ENCODE measurements at places on chromosomes 5 and 9.

DNA sequence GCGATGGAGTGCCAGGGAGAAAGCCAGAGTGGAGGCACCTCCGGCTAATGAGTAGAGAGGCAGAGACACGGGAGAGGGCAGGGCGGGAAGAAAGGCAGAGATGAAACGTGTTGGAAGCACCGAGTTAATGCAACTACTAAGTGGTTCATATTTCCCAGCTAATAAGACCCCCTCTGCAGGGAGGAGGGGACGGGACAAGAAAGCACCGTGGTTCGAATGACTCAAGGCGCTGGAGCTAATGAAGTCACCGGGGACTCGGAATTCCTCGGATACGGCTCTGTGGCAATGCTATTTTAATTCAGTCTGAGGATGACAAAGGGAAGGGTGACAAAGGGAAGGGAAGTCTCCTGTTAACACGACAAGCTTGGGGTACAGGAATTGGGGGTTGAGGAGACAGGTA lies 54.5 kb upstream of the RAPGEF1 start:
- DNase-seq = no peak

DNA sequence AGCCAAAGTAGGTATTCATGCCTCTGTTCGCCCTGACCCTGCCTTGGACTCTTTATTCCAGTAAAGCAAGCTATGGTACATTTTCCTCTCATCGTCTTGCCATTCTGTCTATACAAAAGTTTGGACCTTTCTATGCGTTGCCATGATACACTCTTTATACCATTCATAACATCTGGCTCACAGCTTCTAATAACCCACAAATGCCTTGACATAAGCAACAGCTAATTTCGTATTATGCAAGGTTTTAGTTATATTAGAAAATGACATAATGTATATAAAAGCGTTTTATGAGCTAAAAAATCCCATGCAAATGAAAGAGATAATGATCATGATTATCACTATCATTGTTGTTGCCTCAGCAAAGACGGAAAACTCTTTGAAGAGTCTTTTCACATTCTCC lies 265.7 kb downstream of the TMEM167A start:
- DNase-seq = no peak

- no peak for DNase-seq
These were observed 167.7 kb downstream of the DOCK8 start for GRCh38 chr9:382383-382782.

- no peak for DNase-seq
These were observed 42.6 kb downstream of the NEK6 start for GRCh38 chr9:124300312-124300711.

GRCh38 chr5:76483881-76484280 lies 80.8 kb downstream of the IQGAP2 start:
- DNase-seq = no peak

GRCh38 chr5:101904736-101905135 lies 391.3 kb downstream of the SLCO4C1 start:
- DNase-seq = no peak

DNA sequence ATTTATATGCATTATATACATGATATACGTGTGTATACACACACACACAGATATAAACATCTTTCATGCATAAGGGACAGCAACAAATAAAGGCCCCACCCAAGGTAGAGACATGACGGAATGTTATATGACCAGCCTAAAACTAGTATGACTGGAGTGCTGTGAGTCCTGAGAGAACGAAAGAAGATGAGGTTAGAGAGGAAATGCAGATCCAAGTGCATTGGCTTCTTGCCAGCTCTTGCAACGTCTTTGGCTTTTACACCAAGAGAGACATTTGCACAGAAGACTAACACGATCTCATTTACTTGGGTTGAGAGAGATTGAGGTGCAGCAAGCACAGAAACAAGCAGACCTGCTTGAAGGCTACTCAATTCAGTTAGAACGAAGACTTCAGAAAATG lies 23.0 kb downstream of the CDH10 start:
- DNase-seq = peak; percentile 61

DNA sequence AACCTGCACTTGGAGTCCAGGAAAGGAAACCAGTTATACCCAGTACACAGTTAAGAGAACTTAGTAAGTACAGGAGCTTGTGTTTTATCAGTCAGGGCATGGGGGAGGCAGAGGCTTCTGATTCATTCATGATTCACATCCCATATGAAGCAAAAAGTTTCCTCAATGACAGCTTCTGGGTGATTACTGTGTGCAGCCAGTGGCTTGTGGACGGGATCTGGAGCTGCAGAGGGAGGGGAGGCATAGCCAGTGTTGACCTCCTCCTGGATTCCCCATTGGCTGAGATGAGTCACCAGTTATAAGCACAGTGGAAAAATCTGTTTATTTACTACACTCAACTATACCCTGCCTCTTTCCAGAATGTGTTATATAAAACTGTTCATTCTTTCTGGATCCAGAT lies 17.7 kb downstream of the IL31RA start:
- DNase-seq = peak; percentile 77

GRCh38 chr9:16417749-16418148 lies 452.7 kb downstream of the BNC2 start:
- DNase-seq = no peak

- no peak for DNase-seq
These were observed 1.3 kb downstream of the IRX2 start for GRCh38 chr5:2750026-2750757.
